Right lobe of liver (tissue), 6 donors: ENCODE measurements at places on chromosomes 12 and 14. TPM values are rescaled to one million over a fixed set of nuclear protein-coding genes. Genes with fewer than 3 reads are reported as not detected.
A peak's percentile ranks its signal among the peaks of the same experiment; 100 is the strongest.

DNA sequence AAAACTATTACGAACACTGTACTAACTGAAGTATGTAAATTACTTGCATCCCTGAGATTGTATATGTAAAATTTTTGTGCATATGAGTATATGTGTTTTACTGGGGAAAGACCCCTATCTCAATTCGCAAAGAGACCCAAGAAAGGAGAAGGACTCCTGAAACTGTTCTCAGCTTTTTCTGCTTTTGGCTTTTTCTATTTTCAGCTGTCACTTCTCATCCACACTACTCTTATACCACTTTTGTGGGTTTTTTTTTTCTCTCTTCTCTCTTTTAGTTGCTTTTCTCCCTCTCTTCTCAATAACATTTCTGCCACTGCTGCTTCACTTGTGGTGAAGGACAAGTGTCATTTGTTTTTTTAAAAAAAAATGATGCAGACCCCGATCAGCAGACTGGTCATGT, 39.8 kb downstream of the NIN start:
- no peak for DNase-seq

GRCh38 chr12:52837781-52838608, 3.9 kb upstream of the KRT79 start:
- DNase-seq, result no peak

DNA sequence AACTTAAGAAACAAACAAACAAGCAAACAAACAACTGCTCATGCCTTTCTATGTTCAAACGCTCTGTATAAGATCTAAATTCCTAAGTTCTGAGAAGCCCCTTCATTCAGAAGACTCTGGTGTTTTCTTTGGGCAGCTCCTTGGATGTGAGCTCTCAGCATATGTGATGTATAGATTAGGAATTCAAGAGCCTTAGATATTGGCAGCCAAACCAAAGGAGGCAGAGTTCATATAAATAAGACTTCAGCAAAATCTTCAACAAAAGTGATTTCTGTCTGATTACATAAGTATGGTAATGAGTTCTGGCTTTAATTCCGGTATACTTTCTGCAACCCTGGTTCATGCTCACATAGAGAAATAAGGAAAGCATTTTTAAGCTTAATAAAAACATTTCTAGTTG, 145.6 kb downstream of the DYRK2 start:
- no peak for DNase-seq

DNA sequence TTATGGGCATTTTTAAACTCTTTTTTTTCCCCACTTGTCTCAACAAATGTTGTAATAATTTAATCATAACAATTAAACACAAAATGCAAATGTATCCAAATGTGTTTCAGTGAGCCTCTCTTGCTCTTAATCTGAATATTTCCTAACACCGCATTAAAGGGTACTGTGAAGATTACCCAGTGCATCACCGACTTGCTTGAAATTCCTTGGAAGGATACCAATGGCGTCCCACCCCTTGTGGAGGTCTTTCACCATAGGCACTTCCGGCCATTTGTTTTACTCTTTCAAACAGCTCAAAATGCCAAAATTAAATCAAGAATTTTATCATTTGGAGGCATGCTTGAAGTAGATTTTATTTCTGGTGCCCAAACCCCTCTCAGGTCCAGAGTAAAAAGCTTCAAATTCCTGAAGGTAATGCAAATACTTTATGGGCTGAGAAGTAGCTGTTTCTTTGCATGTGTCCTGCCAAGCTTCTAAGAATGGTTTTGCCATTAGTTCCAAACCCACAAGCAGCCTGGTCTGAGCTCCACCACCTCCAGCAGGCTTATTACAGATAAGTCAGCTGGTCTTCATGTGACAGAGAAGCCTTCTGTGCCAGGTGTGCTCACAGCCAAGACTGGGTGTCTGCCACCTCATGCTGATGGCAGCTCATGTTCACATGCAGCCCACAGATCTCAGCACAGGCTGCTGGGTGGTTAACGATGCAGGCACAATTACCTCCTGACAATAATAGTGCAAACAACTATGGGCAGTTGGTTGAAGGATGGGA, 16.4 kb upstream of the NUDT4 start:
- no peak for DNase-seq

- DNase-seq, result no peak
These were observed 32.6 kb downstream of the USP15 start for GRCh38 chr12:62292761-62293344.

DNA sequence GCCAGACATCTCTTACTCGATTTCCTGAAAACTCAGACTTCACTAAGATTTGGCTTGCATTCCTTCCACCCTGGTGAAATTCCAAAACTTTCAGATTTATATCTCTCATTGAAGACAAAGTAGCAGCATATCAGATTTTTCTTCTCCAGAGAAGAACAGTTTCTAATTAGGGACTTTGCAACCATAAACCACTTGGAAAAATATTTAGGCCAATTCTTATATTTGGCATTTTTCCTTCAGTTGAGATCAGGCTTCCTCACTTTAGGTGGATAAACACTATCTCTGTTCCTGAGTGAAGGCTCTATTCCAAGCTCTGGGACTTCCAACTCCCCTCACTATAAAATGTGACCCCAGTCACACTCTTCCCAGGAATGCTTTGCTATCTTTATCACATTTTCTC, 1434.3 kb upstream of the FLRT2 start:
- no peak for DNase-seq

DNA sequence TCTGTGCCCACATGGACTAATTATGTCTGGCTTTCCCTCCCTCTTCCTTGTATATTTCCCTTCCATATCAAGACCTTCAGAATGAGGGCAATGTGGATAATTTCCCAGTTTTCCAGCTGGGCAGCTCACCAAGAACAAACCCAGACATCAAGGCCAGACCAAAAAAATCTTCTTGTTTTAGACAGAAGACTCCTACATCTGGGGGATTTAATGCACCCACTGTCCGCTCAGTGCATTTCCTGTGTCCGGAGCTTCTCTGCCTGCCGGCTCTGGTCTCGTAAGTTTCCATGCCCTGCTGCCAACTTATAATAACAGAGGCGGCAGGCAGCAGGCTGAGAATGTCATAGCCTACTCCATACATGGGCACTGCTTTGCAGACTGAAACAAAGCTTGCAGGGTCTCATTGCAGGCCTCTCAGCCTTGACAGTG, 207.2 kb upstream of the BCL2L14 start:
- no peak for DNase-seq

DNA sequence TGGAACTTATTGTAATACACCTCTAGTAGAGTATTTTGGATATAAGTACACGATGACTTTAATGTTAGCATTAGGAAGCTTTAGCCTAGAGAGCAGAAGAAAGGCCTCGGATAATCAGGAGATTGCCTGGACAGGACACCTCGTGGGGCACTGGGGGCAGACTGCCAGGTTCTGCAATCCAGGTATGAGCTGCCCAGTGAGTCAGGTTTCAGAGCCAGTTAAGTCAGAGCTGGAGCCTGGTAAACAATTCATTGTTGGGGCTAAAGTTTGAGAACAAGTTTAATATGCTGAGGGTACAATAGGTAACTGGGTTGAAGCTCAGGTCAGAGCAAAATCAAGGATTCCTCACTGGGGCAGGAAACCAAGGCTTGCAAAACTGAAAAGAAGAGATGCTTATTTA, 107.4 kb downstream of the RERGL start:
- no peak for DNase-seq

GRCh38 chr12:62738105-62738504, 196.8 kb downstream of the PPM1H start:
- no peak for DNase-seq

DNA sequence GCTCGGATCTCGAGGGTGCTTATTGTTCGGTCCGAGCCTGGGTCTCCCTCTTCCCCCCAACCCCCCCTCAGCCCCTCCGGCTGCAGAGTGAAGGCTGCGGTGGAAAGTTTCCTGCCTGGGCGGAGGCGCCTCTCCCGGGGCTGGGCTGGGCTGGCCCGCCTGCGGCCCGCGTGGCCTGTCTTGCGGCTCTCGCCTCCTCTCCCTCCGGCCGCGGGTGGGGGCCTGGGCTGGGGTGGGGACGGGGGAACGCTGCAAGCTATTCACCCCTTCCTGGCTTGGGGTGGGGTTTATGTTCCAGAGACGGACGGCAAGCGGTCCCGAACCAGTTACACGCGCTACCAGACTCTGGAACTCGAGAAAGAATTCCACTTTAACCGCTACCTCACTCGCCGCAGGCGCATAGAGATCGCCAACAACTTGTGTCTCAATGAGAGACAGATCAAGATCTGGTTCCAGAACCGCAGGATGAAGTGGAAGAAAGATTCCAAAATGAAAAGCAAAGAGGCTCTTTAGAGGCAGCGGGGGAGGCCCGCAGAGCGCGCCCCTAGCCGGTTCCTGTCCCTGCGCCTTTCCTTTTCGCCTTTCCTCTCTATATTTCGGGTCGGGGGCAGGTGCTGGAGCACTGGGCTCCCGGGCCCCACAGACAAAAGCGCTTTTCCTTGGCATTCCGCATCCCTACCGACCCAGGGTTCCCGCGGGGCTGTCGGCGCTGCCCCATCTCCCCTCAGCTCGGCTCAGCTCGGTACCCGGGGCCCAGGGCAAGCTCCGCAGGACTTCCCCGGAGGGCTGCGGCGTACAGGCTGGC, 1.3 kb downstream of the HOXC5 start:
- no peak for DNase-seq

- DNase-seq, result no peak
These were observed 2.3 kb upstream of the NEUROD4 start for GRCh38 chr12:55017416-55017925.

GRCh38 chr14:104315169-104315568, 176.8 kb downstream of the KIF26A start:
- DNase-seq, result no peak

DNA sequence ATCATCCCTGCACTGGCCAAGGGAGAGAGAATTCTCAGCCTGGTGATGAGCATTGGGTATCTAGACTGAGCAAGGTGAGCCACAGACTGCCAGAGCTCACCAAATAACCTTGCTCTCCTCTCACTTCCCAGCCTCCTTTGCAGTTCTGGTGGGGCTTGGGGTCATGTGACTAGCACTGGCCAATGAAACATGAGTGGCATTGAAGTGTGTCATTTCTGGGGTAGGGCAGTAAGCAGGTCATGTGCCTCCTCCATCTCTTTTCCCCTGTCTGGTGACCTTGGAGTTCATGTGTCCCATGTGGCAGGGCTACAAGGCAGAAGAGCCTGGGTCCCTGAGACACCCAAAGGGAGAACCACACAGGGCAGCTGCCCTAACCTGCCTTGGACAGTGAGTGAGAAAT, 3.6 kb upstream of the KRT72 start:
- no peak for DNase-seq

- no peak for DNase-seq
These were observed 20.1 kb downstream of the WDR20 start for GRCh38 chr14:102159841-102160240.

DNA sequence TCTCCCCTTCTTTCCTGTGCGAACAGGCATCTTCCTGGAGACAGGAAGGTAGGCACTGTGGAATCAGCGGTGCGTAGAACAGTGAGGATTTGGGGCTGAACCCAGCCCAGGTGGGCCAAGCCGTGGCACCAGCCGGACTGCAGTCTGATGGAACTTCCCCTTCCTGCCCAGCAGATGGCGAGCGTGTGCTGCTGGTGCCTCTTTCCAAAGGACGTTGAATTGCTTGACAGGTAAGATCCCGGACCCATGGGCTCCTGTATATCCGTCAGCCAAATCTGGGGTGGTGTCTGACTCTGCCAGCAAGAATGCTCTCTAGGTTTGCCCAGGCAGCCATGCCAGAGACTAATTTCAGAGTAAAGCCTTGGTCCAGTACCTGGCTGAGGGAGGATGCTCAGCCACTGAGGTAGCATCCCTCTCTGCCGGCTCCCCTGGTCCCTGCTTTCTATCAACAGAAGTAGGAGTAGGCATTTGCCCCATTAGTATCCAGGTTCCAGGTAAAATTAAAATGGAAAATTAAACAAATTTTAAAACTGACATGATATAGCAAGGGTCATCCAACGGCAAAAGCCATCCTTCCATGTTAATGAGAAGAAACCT, 21.1 kb upstream of the KCNA5 start:
- DNase-seq, result no peak

DNA sequence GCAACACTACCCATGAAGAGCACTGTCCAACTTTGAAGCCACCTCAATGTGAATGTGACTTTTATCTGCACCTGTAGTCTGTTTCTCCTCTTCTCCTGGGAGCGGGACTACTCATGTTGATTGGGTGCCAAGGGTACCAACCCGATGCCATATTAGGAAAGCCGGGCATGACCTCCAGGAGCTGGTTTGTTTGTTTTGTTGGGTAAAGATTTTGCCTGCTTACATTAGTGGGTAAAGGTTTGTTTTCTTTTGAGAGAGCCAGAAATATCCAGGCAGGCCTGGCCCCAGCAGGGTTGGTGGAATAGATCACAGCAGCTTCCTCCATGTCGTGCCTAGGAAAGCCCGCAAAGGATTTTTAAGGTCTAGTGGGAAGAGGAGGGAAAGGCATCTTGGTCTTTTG, 19.7 kb upstream of the ITPK1 start:
- DNase-seq, result peak; percentile 67

- no peak for DNase-seq
These were observed 19.3 kb downstream of the CHD8 start for GRCh38 chr14:21436567-21437062.

GRCh38 chr12:101707131-101707782, 9.8 kb downstream of the CHPT1 start:
- no peak for DNase-seq

GRCh38 chr12:116346741-116347140, 69.2 kb upstream of the MED13L start:
- no peak for DNase-seq

GRCh38 chr12:38890102-38890855, 15.1 kb downstream of the CPNE8 start:
- no peak for DNase-seq

GRCh38 chr12:46342562-46343033, 30.0 kb downstream of the SLC38A2 start:
- no peak for DNase-seq

- DNase-seq, result no peak
These were observed 44.6 kb downstream of the MSRB3 start for GRCh38 chr12:65323070-65323469.

DNA sequence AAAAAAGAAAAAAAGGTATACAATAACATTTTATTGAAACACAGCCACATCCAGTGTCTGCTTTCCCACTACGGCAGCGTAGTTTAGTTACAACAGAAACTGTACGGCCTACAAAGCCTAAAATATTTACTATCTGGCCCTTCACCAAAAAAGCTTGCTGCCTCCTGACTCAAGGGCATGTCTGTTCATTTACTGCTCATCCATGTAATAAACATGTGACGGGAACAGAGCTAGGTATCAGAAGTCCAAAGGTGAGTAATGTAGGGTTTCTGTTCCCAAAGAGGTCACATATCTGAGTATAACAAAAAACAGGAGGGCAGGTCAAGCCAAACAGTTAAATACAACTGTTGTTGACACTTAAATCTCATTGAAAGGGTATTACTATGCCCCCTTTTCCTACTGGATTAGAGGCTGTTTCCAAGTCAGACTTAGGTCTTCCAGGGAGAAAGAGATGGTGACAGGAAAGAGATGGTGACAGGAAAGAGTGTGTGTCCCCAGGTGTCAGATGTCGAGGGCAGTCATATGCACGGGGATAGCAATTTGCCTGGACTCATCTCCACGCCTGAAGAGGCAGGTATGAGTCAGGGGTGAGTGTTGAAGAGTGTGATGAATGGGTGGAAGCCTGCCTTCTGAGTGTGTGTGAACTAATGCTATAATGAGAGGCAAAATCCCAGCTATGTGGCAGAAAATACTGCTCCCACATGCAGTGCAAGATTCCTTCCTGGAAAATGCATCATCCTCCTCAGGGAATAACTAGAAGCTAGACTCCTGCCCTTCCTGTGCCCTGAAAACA, 77.7 kb downstream of the MAP3K9 start:
- no peak for DNase-seq

The CLEC2B gene
- total RNA-seq, result 4.4 TPM

The CDC42BPB gene
- 55.5 TPM for total RNA-seq

The FSCB gene
- not detected for total RNA-seq

The CELA1 gene
- total RNA-seq, result not detected

The ZBTB42 gene
- total RNA-seq, result 3.5 TPM

The NFATC4 gene
- 1.0 TPM for total RNA-seq

The SOCS4 gene
- 5.5 TPM for total RNA-seq

The CLEC2D gene
- 4.4 TPM for total RNA-seq

The KIF26A gene
- 1.1 TPM for total RNA-seq
